Dorsolateral prefrontal cortex (tissue), 122 donors: ENCODE measurements at places on chromosomes 5 and 9.

DNA sequence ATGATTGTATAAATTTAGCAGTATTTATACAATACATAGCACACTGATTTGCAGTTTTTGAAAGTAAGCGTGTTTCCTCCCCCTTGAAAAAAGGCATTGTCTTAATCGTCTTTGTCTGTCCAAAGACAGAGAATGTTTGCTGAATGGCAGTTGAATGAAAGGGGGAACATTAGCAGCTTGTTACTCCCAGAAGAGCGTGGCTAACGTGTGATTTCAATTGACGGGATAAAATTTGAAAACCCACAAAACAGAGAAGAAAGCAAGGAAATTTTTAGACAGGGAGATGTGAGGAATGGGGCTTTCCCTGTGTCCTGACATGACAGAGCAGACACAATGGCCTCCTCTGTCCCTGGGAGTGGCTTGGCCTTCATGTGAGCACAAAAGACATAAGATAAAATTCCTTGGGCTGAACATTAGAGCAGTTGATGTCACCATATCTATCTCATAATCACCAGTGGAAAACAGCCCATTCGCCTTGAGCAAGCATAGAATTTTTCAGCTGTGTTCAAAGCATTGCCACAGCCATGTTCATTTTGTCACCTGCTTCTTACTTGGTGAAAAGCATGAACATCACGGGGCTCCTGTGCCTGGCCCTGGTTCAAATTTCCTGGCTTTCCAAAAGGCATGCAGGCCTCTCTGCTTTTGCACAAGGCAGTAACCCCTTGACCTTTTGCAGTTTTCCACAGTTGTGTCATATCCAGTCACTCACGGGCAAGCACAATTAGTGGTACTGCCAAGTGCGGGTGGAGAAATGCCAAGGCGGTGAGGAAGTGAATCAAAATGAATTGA, 126.9 kb downstream of the TLE1 start:
- DNase-seq, result no peak

DNA sequence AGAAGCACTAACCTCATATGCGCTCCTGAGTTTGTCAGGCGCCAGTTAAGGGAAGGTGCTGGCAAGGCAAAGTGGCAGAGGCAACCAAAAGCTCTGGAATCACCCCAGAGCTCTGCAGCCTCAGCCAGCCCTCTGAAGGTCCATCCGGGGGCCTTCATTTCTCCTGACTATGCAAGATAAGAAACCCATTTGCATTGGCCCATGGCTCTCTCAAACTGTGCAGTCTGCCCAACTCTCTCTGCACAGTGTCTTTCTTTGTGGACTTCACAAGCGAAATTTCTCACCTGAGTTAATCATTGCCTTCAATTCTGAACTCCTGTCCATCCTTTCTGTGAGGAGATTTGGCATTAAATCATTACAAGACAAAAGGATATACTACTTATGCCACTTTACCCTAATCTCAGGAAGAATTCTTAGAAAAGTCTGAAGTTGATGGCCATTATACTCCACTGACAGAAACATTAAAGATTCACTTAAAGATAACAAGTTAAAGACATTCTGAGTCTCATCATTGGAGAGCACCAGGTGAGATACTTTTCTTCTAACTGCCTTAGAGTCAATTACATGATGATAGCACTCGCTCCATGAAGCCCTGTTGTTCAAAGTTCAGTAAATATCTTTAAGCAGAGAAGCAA, 235.6 kb downstream of the SPOCK1 start:
- peak; percentile 44 for DNase-seq

DNA sequence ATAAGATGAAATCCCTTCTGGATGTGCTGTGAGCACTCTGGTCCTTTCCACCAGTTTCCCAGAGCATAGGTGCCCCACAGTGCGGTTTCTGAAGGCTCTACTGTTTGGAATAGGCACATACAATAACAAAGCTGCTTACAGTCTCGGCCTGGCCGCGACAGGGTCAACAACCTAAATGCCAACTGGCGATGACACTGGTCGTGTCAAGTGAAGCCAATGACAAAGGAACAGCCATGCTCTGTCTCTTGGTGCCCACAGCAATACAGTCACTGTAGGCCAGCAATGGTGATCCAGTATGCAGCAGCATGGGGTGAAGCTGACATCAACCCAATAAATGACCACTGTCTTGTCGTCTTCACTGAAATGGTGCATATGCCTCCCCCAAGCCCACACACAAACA, 47.8 kb upstream of the EQTN start:
- DNase-seq, result peak; percentile 68

- DNase-seq, result no peak
Observed at GRCh38 chr9:78601957-78602565, 305.1 kb downstream of the PSAT1 start.

GRCh38 chr5:160263326-160263855, 34.1 kb downstream of the FABP6 start:
- DNase-seq, result no peak

- no peak for DNase-seq
Observed at GRCh38 chr5:72179816-72180440, 72.7 kb downstream of the MAP1B start.

- DNase-seq, result no peak
Observed at GRCh38 chr9:126154869-126155268, 171.8 kb upstream of the MVB12B start.

- DNase-seq, result no peak
Observed at GRCh38 chr5:89728750-89729149, 680.8 kb downstream of the CETN3 start.

DNA sequence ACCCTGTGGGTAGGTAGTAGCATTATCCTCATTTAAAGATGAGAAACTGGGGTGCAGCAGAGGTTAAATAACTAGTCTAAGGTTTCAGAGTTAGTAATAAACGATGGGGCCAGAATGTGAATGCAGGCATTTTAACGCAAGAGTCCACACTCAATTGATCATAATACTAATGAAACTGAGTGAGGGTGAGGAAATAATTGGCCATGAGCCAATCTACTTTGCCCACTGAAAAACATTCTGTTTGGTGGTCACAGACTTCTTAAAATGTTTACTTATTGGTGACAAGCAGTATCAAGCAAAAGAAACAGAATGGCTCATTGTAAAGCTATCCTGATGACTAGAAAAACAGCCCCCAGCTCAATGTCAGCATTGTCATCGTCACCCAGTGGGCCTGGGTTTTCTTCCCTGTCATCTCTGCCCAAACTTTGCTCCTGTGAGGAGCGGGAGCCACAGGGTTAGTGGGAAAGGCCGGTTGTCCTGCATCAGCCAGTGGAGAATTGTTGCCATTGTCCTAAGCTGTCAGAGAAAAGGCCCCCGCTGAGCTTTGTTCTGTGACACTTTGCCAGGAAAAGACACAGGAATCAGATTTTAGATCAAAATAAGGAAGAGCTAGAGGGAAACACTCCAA, 77.3 kb upstream of the MAN2A1 start:
- peak; percentile 69 for DNase-seq

DNA sequence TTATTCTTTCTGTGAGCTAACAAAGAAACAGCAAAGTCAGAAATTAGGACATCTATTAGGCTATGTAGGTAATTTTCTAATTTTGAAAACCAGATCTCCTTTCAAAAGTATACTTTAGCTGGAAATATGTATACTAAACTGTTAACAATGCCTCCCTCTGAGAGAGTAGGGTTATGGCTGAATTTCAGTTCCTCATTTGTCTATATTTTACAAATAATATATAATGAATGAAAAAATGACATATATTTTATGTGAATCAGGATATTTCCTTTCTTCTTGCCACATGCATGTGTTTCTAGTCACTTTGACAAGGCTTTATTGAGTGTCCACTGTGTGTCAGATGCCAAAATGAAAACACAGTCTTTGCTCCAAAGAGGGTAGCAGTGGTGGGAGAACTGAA, 15.4 kb downstream of the HACD4 start:
- no peak for DNase-seq

- no peak for DNase-seq
Observed at GRCh38 chr9:116060631-116061030, 93.0 kb upstream of the PAPPA start.

DNA sequence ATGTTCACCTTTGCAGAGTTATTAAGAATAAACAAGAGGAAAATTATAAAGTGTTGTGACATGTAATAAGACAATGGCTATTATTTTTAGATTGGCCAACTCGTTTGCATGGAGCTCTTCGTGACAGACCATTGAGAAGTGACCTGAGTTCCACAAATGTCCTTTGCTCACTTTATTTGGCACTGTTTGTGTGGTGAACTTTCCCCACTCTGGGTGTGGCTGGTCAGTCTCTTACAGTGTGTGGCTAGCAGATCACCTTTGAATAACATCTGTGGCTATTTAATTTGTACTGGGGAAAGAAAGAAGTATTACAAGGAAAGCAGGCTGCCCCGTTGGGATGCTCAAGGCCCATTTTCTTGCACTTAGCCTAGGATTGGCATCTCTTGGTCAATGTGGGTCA, 274.1 kb upstream of the WWC1 start:
- no peak for DNase-seq

DNA sequence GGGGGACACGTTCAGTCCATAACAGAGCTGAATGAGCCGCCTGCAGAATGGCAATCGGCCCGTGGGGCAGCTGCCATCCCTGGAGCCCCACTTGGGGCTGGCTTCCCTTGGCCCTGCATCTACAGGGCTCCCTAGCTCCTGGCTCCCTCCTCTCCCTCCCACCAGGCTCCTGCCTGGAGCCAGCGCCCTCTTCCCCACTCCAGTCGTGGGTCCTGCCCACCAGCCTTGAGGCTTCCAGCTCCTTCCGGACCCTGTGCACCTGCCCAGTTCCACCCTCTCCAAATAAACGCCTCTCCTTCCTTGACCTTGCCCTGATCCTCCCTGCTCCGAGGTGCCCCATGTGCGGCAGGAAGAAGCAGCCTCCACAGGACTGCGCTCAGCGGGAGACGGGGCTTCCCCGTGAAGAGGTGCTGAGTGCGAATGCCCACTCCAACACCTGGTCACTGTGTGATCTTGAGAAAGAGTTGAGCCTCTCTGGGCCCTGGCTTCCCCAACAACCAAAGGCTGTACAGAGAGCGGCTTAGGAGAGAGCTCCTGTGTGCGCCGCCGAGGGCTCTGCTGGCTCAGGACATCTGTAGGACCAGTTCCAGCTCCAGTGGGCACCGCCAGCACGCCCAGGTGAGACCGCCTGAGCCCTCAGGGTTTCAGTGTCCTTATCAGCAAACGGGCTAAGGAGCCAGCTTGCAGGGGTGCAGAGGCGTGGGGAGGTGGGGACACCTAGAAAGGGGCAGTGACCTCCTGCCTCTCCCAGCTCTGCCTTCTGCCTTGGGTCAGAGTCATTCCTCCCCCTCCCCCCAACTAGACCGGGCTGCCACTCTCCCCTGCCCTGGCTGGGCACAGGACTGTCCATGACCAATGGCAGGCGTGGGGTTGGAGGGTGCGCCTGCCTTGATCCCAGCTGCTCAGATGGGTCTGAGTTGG, 12.1 kb downstream of the C9orf50 start:
- DNase-seq, result no peak

GRCh38 chr9:4590430-4591122, 71.5 kb upstream of the PLPP6 start:
- no peak for DNase-seq

GRCh38 chr5:150317048-150318003, 14.6 kb upstream of the ARSI start:
- DNase-seq, result no peak

DNA sequence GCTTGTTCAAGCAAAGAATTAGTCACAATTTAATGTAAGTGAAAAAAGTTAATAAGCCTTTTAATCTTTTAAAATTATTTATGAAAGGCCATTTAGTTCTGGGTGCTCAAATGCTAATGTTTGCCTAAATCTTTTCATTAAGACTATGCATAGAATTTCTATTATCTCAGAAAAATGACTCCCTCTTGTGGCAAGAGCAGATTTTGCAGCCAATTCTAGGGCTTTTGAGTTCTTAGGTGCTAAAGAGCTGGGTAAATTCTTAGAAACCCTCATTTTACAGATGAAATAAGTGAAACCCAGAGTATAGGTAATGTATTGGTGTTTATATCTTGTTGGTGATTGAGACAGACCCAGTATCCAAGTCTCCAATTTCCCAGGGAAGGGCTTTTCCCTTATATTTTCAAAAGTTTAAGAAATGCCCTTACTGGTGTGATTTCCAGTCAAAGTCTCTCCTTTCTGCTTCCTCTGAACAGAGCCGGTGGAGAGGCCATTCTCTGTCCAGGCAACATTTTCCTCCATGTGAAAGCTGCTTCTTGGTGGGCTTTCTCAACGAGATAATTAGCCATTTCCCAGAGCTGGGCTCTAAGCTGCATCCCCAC, 24.1 kb upstream of the PCSK5 start:
- DNase-seq, result peak; percentile 17

DNA sequence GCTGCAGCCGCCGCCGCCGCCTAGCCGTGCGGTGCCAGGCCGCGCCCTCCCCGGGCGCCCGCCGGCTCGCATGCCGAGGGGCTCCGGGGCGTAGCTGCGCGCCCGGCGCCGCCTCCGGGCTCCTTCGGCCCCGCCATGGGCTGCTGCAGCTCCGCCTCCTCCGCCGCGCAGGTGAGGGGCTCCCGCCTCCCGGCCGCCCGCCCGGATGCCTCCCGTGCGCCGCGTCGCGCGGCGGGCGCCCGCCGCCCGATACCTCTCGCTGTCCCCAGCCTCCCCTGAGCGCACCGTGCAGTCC, 230 bp downstream of the SLC44A1 start:
- no peak for DNase-seq

DNA sequence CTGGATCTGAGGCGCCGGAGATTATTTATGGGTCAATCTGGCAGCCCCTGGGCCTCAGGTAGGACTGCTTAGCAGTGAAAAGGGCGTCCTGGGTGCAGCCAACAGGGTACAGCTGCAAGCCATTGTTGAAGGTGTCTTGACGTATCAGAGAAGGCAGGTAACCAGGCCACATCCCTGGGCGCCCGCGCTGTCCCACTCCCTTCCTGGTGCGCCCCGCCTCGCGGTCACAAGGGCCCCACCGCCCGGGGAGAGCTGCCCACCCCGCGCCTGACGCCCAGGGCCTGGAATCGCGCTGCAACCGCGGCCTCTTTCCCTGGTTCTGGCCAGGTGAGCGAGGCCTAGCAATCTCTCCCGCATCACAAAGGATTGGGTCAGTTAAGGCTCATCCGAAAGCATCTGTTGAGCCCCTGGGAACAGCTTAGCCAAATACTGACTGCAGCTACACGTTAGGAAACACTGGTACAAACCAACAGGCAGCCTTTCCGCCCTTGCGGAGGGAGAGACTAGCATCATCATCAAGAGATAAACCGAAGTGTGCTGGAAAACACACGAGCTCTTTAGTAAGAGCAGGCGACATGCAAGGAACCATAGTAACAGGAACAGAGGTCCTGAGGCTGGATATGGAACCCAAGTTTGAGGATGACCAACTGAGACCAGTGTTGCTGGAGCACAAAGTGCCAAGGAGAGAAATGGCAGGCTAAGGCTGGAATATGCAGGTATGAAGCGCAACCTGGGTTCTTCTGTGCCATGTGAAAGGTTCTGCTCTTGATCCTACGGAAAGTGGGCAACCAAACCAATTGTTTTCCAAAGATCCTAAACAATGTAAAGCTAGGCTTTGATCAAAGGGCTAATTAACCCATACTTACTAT, 3.6 kb downstream of the RPS23 start:
- no peak for DNase-seq
